GF-D8 (cell line): ENCODE measurements at places on chromosomes 16 and 17.

- DNase-seq: no peak
Observed at GRCh38 chr17:81912441-81913309, 1.5 kb upstream of the PCYT2 start.

DNA sequence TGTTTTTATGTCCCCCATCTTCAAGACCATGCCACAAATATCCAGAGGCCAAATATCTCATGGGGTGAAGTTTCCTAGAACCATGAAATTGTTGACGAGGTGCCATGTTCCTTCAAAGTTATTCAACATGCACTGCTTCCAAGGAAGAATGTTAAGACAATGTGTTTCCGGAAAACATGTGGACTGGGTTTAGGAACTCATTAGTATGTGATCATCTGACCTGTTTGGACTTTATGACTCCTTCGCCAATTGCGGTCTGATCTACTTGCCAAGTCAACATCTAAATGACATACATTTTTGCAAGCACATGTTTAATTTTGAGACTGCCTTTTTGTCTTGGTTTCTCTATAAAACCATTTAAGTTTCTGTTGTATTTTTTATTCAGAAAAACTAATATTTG, 234.8 kb downstream of the MAF start:
- DNase-seq: no peak

DNA sequence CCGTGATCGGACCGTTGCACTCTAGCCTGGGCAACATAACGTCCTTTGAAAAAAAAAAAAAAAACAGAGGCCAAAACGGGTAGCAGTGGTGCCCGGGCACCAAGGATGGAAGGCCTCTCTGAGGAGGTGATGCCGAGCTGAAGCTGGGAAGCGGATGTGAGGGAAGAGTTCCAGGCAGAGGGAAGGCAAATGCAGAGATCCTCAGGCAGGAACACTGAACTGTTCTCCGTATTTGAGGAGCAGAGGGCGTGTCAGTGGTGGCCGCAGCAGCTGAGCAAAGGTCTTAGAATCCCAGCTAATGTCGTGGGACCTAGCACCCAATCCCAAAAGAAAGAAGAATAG, 656 bp upstream of the KCTD13 start:
- no peak for DNase-seq

DNA sequence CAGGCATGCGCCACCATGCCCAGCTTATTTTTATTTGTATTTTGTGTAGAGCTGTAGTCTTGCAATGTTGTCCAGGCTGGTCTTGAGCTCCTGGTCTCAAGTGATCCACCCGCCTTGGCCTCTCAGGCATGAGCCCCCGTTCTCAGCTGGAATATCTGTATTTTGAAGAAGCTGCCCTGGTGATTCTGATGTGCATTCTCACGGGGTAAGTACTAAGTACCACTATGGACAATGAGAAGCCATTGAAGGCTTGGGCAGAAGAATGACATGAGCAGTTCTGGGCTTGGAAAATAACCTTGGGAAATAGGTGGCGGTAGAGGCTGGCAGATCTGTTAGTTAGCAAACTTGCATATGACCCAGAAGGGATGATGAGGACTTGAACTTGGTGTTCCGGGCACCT, 15.6 kb upstream of the NKD1 start:
- DNase-seq: no peak

DNA sequence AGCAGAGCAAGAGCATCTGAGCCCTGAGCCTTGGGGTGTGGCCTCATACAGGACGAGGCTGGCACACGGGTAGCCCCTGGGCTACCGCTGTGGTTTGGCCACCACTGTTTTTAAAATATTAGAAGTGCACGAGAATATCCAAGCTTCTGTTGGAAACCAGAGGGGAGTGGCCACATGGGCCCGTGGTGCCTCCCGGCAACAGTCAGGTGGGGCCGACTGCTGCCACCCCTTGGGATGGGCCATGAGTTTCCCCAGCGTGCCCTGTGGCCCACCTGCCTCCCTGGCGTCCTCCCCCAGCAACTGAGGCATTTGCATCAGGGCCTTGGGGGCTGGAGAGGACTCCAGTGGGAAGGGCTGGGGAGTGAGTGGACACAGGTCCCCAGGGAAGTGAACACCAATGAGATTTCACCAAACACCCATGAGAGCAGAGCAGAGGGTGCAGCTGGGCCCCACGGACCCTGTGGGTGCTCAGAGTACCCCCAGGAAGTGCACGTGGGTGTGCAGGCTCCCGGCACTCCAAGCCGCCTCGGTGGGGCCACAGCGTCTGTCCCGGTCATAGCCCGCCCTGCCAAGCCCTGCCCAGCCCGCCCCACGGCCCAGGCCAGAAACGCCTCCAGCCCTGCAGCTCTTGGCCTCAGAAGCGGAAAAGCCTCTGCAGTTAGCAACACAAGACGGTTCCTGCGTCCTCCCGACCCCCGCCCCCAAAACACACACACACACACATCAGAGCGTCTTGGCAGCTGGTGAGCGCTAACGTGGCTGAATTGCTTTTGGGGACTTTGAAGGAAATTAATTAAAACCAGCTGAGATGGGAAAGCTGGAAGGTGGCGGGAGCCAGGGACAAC, 22.7 kb downstream of the ZNF469 start:
- DNase-seq: no peak

DNA sequence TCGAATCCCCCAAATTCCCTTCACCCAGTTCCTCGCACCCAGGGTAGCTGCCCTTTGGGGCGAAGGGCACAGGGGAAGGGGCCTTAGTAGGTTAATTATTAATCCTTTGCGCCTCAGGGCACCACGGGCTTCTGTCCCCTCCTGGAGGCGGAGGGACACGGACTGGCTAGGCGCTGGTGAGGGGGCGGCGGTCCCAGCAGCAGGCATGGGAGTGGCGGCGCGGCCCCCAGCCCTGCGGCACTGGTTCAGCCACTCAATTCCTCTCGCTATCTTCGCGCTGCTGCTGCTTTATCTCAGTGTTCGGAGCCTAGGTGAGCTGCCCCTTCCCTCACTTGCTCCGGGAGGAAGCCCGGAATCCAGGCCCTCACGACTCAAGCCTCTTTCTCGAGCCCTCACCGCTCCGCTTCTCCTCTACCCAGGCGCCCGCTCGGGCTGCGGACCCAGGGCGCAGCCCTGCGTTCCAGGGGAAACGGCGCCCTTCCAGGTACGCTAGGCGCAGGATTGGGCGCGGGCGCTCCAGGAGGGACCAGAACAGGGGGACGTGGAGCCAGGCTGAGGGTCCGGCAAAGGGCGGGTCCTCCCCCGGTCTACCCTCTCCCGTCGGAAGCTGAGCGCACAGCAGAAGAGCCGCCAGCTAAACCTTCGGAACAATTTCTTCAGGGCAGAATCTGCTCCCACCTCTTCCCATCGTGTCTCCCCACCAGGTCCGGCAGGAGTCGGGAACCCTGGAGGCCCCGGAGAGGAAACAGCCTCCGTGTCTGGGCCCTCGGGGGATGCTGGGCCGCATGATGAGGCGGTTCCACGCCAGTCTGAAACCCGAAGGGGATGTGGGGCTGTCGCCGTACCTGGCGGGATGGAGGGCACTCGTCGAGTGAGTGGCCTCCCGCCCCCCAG, at the start of gene GLTPD2:
TSS of gene GLTPD2 (plus strand) at position 158 of the 894 bp plus-strand sequence. CDS start at position 206, 48 bp downstream.
- DNase-seq: no peak

- no peak for DNase-seq
Observed at GRCh38 chr17:82491533-82491932, 28.0 kb upstream of the FOXK2 start.

DNA sequence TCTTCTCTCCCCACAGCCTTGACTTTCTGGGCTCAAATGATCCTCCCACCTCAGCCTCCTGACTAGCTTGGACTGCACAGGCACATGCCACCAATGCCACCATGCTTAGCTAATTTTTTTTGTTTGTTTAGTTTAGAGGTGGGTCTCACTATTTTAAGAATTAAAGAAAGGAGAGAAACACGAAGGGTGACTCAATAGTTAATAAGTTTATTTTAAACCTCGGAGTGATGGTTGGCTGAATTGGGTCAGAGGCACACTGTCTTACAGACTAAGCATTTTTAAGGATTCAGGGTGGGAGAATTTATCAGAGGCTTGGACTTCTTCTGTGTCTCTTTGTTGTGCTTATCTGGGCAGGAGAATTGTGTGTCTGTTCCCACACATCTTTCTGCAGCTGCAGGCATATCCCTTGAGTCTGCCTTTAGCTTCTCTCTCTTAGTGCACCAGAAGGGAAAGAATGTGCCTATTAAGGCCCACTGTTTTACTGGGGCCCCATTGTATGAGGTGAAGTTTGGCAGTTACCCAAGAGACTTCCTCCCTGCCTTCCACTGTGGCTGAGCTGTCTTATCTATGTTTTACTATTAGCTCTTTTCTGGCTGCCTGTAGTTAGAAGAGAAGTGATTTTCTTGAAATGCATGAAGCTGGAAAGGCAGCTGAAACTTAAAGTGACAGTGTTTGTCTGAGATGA, 2172.0 kb downstream of the TP53TG3F start:
- DNase-seq: no peak

GRCh38 chr16:81483064-81483969, 38.7 kb downstream of the CMIP start:
- DNase-seq: peak; percentile 39

- no peak for DNase-seq
Observed at GRCh38 chr16:85027958-85028684, 526 bp downstream of the KIAA0513 start.

DNA sequence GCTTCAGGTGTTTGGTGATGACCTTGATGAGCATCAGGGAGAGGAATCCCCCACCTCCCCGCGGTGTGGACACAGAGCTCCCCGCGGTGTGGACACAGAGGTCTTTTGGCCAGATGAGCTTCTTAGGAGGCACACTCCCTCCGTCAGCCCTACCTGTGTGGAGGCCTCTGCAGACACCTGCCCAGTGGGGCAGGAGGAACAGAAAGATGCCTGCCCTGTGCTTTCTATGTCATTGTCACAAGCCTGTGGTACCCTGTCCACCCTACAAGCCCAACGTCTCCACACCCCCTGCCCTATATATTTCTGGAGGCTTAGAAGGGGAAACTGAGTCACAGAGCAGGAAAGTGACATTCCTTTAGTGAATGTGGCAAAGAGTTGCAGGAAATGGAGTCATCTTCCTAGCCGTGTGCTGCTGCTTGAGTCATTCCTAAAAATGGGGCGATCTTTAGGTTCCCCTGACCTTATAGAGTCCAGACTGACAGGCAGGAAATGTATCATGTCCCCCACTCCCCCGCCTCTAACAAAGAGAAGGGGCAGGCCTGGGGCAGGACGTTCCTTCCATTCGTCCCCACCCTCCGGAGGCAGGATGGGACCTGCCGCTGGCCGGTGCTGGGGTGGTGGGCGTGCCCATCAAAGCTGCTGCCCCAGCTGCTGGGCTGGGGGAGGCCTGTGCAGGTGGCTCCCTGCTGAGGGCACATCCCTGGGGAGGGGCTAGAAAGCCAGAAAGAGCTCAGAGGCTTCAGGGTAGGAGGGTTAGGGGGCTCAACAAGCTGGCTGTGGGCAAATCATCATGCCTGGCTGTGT, 1.0 kb upstream of the C16orf74 start:
- DNase-seq: no peak

- no peak for DNase-seq
Observed at GRCh38 chr17:15263680-15264079, 1.4 kb downstream of the PMP22 start.

GRCh38 chr16:89906140-89907025, 12.3 kb upstream of the MC1R start:
- no peak for DNase-seq

GRCh38 chr16:56093055-56093454, 98.2 kb upstream of the GNAO1 start:
- no peak for DNase-seq

DNA sequence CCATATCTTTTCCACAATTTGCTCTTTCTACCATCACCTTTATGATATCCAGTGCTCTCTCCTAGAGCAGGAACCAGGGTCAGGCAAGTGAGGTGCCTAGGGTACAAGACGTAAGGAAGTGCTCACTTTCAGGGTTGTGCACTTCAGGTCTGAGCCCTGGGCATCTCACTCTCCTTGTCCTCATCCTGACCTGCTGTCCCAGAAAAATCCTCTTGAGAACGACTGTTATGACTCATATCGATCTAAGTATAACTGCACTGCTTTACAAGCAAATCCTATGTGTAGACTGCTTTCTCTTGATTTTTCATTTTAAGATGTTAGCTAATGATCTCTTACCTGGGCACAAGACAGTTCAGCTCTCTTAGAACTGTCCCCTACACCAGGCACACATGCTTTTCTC, 100.1 kb downstream of the TMEM100 start:
- no peak for DNase-seq

- no peak for DNase-seq
Observed at GRCh38 chr16:54098247-54098646, 188.3 kb downstream of the IRX3 start.

DNA sequence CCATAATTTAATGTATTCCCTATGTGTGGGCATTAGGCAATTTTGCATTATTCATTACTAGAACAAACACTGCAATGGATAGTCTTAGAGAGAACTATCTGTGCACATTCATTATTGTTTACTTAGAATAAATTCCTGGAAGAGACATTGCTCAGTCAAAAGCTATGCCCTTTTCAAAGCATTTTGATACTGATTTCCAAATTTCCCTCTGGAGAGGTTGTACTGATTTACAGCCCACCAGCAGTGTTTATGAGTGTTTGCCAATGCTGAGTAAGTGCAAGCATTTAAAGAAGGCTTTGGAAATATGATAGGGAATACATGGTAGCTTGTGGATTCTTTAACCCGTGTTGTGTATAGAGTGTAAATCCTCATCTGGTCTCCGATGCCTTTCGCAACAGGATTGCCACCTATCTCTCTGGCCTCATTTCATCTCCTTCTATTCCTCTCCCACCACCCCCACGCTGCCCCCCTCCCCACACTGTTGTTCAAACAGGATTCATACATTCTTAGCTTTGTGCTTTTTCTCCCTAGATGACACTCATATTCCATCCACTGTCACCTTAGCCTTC, 33.4 kb upstream of the MMD start:
- DNase-seq: no peak

- DNase-seq: no peak
Observed at GRCh38 chr16:70804153-70804733, 3.3 kb upstream of the VAC14 start.

DNA sequence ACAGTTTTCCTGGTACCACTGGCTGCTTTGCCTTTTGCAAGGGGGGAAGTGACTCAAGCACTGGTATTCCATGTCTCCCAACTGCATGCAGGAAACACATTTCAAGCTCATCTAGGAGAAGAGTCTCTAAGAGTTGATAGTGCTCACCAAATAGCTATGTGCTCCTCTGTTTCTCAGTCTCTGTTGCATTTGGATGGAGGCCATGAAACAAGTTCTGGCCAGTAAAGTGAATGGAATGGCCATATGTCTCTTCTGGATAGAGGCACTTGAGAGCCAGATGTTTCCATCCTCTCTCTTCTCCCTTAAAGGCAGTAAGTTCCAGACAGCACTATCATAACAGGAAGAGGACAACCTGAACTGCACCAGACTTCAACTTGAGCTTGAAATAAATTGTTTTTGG, 60.6 kb downstream of the C16orf82 start:
- no peak for DNase-seq

DNA sequence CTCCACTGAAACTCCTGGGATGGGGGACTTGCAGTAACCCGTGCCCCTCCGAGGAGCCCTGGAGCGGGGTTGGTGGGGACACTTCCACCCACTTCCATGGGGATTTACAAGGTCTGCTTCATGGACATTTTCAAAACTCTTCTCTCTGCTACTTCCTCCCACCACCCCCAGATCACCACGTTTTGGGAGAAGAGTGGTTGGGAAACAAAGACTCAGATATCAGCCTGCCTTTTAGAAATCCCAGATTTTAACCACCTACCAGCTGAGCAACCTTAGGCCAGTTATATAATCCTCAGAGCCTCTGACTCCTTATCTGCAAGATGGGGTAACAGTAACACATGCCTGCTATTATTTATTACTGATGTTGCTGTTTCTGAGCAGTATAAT, 184.8 kb downstream of the CCDC182 start:
- DNase-seq: no peak
